CD4-positive, alpha-beta T cell treated with Interleukin-1 beta for 1 hour (primary cell): ENCODE measurements at places on chromosomes 12 and 14.

- no peak for DNase-seq
Measured at GRCh38 chr12:113072136-113072535, 15.6 kb downstream of the DTX1 start.

- peak; percentile 59 for DNase-seq
Measured at GRCh38 chr12:118061011-118061872, at the start of gene WSB2. WSB2 (minus strand) TSS chr12:118061179; CDS start chr12:118061048, 131 bp downstream.

DNA sequence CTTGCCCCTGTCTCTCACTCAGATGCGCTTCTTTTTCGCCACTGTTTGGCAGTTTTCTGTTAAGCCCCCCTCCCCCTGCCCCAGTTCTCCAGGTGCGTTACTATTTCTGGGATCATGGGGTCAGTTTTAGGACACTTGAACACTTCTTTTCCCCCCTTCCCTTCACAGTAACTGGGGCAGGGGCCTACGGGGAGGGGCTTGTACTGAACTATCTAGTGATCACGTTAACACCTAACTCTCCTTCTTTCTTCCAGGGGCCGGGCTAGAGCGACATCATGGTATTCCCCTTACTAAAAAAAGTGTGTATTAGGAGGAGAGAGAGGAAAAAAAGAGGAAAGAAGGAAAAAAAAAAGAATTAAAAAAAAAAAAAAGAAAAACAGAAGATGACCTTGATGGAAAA is 3.7 kb downstream of the PABPN1 start:
- DNase-seq: no peak

DNA sequence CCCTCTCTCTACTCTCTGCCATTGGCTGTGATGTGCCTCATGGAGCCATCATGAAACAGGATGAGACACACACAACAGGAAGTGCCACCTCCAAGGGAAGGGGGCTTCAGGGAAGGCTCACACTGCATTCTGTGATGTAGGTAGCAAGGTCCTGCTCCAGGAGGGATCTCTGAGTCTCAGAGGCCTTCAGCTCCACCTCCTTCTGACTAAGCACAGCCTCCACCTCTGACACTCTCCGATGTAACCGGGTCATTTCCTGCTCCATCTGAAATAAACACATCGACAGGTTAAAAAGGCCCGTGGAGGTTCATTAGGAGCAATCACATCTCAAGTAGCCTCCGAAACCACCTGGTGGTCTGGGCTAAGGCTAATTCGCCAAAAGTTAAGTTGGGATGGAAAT is 93.3 kb downstream of the CIT start:
- DNase-seq: no peak

DNA sequence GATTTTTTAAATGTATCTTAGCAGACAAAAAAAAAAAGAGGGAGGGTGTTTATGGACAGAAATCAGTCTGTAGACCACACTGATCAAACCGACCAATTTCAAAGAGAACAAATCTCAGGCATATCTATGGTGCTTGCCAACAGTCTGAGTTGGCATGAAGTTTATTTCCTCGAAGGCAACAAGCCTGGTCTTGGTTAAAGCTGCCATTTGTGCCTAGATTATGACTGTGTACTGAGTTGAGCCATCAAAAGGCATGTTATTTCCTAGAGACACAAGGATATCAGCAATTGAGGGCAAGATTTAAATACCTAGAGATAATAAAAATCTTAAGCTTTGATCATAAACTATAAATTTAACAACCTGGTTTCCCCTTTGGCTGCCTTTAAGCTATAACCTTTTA is 119.2 kb downstream of the SLC2A13 start:
- DNase-seq: no peak

- DNase-seq: no peak
Measured at GRCh38 chr12:42692749-42693148, 103.2 kb upstream of the PRICKLE1 start.

- DNase-seq: no peak
Measured at GRCh38 chr12:47411966-47412365, 293.9 kb downstream of the RPAP3 start.

DNA sequence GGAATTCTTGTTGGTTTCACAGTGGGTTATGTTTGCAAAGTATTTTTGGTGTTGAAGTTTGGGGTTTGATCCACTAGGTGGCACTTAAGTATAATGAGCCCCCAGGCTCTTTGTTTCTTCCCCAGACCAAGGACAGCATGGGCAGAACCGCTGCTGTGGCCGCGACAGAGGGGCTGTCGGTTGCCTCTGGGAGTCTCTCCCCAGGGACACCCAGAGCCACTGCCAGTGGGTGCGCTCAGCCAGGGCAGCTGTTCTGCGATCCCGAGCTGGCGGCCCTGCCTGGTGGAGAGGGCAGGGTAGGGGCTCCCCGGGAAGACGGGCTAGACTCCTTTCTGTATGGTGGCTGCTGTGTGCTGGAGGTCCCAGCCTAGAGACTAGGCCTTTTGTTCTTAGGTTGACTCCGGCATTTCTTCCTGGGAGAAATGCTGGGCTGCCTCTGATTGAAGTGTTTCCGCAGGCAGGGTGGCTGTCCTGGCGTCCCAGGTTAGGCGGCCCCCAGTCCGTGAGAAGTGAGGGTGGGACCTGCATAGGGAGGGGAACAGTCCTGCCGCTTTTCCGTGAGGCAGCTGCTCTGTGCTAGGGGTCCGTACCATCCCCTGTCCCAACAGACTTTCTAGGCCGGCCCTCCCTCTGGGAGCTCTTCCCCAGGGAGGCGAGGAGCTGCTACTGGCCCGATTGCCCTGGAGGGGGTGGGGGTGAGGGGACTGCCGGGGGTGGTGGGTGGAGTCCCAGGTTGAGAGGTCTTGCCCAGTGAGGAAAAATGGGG is 253.1 kb upstream of the PELI2 start:
- no peak for DNase-seq
